NCI-H1930 (cell line): ENCODE measurements at places on chromosomes 2 and 18.

DNA sequence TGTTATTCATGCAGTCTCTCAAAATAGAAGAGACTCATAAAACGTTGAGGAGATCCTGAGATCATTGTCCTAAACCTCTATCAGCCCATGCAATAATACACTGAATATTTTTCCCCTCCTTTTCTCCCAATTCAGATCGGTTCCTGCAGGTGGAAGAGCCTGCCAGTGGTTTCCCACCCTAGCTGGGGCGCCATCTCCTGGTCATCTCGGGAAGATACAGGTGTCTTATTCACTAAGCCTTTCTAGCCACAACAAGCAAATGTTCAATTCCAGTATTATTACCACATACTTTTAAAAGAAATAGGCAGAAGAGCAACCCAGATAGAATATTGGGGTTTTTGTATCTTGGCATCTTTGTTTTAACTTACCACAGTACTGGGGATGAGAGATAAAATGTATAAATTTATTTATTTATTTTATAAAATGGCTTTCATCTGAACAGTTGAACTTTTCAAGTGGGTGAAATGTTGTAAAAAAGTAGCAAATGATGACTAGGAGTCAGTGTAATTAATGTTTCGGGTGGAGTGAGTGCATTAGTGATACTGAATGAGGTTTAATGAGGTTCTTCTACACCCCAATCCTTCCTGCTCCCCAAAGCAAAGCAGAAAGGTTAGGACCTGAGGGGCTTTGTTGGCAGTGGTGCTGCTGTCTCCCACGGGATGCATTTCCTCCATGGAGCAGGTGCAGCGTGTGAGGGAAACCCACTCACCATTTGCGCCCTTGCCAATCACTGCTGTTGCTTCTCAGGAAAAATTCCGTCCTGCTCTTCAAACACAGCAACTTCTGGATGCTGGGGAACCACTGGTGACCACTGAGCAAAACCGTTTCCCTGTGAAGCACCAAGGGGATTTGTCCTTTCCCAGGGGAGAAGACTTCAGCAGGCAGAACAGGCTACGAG is 147.1 kb upstream of the FHL2 start:
- peak; percentile 17 for DNase-seq

GRCh38 chr18:55868909-55869308 is 280.9 kb upstream of the TCF4 start:
- DNase-seq: no peak

GRCh38 chr2:75716406-75716805 is 5.7 kb upstream of the GCFC2 start:
- DNase-seq: no peak

DNA sequence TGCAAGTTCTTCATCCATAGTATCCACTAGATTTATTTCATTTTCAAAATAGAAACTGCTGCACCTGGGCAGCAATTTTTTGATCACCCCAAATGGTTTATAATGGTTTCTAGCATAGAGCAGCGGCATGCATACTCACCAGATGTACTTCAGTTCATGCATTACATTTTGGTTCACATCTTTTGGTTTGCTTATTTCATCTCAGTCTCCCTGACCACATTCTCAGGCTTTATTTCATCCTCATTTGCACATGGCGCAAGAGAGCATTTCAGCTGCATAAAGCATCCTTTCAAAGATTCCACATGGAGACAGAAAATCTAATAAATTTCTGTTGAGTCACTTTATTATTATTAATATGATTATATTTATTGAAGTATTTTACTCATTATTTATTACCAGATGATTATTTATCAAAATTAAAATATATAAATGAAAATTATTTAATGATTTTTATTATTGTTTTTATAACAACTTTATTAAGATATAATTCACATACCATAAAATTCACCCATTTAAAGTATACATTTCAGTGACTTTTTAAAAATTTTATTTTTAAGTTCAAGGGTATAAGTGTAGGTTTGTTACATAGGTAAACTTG is 284.6 kb downstream of the TXNL1 start:
- no peak for DNase-seq

GRCh38 chr2:213064099-213064498 is 87.3 kb downstream of the IKZF2 start:
- no peak for DNase-seq

- no peak for DNase-seq
Measured at GRCh38 chr2:119431976-119432850, 559 bp downstream of the TMEM37 start.

GRCh38 chr2:66601624-66602023 is 166.7 kb downstream of the MEIS1 start:
- no peak for DNase-seq
